Right ventricle myocardium superior (tissue), 1 donor: ENCODE measurements at places on chromosomes 5 and 9.

GRCh38 chr9:25857147-25857546 is 178.9 kb upstream of the TUSC1 start:
- no peak for DNase-seq

GRCh38 chr9:91991721-91992341 is 41.8 kb upstream of the ROR2 start:
- DNase-seq: no peak

DNA sequence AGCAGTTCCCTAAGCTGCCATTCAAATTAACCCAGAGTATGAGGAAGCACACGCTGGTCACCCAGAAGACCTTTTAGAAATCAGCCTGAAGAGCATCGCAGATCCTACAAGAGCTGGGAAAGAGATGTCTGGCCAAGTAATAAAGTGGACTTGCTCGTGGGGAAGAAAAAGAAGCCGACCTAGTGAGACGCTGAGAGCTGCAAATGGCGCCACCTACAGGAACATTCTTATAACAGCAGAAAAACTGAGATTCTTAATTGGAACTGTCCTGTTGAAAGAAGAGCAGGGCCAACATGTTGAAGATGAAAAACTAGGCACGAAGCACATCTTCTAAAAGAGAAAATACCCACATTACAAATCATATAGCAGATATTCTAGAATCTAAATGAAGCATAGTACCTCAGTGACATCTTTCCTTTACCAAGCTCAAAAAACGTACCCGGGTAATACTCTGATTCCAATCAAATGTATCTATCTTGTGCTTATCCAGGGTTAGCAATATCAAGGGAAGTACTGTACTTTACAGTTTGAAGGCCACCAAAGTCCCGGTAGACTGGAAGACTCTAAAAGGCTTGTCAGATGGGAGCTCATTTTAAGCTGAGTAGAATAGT is 3.9 kb upstream of the GNAQ start:
- DNase-seq: peak; percentile 41

DNA sequence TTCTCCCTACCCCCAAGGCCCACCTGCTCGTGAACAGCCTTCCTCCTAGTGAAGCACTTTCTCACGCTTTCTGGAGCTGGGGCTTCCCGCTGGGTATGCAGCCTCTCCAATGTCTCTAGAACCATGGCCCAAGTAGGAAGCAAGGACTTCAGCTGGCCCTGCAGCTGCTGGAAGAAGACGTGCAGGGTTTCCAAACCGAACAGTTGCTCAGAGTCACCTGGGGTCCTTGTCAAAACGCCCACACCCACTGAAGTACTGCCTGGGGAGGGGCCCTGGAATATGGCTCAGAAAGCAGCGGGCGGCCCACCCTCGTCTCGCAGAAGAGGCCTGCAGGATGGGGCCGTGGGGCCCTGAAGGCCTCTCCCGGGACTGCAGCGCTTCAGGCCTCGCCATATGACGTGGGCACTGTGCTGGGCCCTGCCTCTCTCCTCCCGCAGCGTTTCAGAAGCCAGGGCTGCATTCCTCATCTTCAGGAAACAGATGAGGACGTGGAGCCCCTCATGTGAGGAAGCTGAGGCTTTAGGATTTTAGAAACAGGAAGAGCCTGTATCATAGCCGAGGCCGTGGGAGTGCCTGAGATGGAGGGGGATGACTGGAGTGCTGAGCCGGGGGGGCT is 116.0 kb upstream of the LMX1B start:
- no peak for DNase-seq

GRCh38 chr5:96851312-96852062 is 24.8 kb upstream of the ERAP2 start:
- no peak for DNase-seq
